Hippocampal formation (tissue), 2 donors: ENCODE measurements at places on chromosomes 2 and 18.

GRCh38 chr2:32743480-32744236 lies 115.8 kb downstream of the TTC27 start:
- DNase-seq: no peak

DNA sequence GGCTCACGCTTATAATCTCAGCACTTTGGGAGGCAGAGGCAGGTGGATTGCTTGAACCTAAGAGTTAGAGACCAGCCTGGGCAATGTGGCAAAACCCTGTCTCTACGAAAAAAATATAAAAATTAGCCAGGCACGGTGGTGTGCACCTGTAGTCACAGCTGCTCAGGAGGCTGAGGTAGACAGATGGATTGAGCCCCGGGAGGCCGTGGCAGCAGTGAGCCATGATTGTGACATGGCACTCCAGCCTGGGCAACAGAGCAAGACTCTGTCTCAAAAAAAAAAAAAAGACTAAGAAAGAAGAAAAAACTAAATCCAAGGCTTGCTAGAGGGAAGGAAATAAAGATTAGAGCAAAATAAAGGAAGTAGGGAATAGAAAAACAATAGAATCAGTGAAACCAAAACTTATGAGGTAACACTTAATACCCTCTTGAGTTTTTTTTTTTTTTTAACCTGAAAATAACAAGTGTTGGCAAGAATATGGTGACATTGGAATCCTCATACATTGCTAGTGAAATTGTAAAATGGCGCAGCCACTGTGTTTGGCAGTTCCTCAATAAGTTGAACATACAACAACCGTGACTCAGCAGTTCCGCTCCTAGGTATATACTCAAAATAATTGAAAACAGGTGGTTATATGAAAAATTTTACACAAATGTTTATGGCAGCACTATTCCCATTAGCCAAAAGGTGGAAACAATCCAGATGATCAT lies 85.2 kb downstream of the EML4 start:
- DNase-seq: no peak

DNA sequence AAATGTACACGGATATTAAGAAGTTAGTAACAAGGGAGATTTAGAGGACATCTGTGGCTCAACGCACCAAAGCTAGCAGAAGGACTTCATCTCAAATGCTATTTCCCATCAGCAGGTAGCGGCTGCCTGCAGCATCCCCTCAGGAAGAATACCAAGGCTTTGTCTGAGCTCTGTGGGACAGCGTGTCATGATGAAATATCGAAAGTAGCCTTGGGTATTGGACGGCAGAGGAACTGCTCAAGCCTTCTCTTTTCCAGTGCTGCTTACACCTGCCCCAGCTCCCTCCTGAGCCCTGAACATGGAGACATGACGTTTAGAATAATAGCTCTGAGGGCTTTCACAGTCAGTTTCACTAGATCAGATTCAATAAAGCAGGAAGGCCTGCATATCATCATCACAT lies 241.6 kb downstream of the SUCLG1 start:
- no peak for DNase-seq

DNA sequence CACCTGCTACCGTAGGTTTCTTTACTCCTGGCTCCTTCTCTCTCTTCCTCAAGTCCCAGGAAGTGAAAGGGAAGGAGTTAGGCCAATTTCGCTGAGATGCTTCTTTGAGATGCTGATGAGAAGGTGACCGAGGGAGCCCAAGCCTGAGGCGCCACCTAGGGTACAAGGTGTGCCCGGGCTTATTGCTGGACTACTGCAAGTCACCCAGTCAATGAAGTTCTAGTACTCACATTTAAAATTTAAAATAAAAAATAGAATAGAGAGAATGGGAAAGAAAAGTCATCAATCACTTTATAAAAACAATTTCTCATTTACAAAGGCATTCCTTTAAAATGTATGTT lies 45.3 kb downstream of the ACAA2 start:
- no peak for DNase-seq

- DNase-seq: no peak
Observed at GRCh38 chr2:188251034-188251433, 40.6 kb upstream of the GULP1 start.

DNA sequence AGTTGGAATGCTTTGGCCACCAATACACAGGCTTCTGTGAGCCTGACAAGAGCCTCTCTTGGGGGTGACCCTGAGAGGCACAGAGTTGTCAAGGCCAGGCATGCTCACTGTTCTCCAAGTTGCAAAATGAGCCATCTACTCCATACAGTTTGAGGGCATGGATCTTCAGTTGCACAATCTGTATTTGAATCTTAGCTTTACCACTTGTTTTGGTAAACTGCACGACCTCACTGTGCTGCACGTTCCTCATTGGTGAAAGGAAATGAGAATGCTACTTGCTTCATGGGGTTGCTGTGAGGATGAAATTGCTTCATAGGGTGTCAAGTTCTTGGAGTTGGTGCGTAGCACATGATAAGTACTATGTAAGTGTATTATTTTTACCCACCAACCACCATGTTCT lies 12.0 kb upstream of the HAAO start:
- DNase-seq: no peak

DNA sequence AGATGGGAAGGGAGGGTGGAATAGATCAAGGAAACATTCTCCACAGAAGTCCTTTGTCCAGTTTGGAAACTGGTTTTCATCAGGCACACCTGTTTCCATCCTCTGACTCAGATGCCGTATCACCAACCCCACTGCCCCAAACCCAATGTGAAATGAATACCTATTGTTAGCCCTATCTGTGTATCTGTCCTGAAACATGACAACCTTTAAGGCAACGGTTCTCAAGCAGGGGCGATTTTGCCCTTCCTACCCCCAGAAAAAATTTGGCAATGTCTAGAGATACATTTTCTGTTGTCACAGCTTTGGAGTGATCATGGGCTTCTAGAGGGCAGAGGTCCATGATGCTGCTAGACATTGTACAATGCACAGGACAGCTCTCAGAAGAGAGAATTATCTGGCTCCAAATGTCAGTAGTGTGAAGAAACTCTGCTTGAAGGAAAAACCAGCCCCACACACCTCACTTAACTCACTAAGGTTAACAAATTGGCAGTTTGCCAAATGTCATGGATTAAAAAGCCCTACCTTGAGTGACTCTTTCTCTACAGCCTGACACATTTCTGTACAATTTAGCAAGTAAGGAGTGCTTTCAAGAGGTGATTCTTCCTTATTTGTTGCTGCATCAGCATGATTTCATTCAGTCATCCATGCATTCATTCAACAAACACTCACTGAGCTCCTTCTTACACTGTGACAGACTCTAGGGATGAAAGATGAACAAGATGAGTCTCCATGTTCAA lies 3.4 kb downstream of the SCTR start:
- DNase-seq: no peak

DNA sequence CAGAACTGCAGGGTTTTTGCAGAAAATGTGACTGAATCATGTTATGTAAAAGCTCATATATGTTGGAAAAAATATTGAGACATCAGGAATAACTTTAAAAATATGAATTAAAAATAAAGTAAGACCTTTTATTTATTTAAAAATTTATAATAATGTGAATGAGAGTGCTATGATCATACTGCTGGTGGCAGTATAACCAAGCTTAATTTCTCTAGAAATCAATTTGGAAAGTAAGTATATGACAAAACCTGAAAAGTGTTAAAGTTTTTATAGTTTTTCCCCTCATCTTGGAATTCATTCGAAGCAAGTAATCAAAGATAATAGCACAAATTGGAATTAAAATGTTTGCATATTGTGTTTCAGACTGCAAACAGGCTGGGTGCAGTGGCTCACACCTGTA lies 7.5 kb downstream of the SLC39A10 start:
- DNase-seq: peak; percentile 8

- DNase-seq: no peak
Observed at GRCh38 chr18:58005885-58006523, 38.0 kb upstream of the NEDD4L start.

GRCh38 chr2:224400886-224401632 lies 848 bp downstream of the FAM124B start:
- DNase-seq: no peak

DNA sequence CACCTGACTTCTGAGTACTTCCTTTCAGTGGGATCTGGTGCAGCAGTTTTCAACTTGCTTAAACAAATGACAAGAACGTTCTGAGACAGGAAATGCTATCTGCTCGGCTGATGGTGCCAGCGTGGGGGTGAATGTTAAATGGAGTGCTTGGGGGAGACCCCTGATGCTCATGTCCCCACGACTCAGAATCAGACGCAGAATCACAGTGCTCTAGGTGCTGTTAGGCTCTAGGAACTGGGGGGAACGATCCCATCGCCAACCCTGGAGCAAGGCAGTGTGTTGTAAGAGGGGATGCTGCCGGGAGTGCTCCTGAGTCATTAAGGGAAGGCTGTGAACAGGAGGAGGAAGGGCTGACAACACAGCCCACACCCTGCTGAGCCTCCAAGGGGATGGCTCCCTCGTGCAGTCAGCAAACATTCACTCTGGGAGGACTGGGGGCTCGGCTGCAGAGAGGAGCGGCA lies 34.1 kb upstream of the KCNF1 start:
- DNase-seq: no peak

DNA sequence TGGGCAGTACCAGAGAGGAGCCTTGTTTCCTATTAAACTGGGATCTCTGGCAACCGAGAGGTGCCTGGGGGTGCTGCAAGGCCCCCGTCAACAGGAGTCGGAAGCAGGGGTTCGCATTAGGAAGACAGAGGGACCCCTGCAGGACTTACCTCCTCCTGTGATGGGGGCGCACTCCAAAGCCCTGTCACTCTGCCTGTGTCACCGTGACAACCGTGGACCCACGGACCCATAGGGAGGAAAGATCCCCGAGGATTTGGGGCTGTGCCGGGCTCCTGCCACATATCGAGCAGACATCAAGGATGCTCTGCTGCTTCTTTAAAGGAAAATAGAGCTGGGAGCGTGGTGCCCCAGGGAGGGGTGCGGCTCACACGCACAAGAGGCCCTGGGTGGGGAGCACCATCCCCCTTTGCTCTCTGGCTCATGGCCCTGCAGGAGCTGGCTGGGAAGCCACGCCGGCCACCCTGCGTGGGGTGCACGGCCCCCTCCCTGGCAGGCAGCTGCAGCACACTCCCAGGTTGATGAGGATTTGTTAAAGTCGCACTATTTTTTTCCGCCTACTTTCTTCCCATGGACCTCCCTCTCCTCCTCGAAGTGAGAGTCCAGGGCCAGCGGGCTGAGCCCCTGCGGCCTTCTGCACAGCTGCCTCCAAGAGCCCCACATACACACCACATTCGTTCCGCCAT lies 167.5 kb downstream of the TWIST2 start:
- DNase-seq: no peak

DNA sequence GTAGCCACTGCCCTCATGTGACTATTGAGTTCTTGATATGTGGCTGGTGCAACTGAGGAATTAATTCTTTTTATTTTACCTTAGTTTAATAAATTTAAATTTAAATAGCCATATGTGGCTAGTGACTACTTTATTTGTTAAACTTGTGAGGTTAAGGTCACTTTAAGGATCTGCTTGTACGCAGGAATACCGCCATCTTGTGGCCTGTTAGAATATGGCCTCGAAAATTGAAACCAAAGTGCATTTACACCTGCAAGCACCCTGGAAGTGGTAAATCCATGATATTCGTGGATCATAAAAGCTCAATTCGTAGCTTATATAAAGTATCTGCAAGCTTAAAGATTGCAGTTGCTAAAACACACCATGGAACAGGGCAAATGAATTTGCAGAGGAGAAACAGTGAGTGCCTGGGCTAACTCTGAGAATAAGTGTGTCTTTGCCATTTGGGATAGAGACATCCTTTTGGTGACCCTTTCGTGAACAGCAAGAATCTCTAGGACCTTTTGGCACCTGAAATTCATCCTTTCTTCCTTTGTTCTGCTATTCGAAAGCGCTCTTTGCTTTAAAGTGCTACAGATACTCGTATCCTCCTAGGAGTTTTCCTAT lies 59.9 kb upstream of the REG3A start:
- DNase-seq: peak; percentile 19

- DNase-seq: no peak
Observed at GRCh38 chr2:28681606-28682005, 70.0 kb upstream of the PPP1CB start.

GRCh38 chr18:36700955-36701354 lies 127.8 kb downstream of the TPGS2 start:
- DNase-seq: no peak

GRCh38 chr2:231392431-231393148 lies 2.9 kb upstream of the B3GNT7 start:
- no peak for DNase-seq

GRCh38 chr18:41751161-41751560 lies 203.9 kb upstream of the PIK3C3 start:
- DNase-seq: no peak

DNA sequence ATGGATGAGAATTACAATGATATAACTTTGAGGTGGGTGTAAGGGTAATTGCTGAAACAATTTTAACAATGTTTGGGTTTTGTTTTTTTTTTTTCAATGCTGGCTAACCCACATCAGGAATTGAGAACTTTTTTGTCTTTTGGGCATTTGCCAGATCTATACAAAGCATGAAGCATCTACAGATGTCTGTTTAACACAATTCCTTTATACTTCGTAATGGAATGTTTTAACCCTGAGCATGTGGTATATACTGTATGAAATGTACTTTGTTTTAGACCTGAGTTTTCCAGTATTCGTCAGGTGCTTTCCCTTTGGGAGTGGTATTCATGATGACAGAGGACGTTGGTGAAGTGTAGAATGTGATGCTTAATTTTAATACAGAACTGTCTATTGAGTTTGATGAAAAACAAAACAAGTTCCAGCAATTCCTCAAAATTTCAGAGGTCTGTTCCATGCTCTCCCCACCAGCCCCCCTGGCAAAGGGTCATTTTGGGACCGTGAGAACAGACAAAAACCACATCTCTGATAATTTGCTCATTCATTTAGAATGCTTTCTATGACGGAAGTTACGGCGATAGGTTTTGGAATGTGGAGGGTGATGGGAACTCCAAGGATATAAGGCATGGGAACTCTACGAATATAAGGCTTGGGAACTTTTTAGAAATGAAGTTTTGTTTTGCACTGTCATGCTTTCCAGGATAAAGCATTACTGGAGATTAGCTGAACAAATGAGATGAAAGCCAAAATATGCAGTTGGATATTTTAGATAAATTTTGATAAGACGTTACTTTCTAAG lies 14.1 kb downstream of the LIMS1 start:
- no peak for DNase-seq

DNA sequence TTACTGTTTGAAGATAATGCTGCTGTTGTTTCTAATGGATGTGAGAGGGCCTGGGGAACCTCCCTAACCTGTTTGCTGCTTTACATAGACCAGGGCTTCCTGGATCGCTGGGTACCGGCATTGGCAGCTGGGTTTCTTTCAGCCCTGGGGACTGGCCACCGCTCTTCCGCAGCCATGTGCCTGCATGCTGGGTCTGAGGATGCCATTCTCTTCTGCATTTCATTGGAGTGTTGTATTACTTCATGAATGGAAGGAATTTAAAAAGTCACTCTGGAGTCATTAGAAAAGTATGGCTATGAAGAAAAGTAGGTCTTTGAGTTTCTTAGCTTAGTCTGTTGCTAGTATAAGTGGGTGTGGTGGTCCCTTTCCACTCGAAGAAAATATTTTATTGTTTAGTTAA lies 107.3 kb upstream of the MGAT5 start:
- DNase-seq: no peak

DNA sequence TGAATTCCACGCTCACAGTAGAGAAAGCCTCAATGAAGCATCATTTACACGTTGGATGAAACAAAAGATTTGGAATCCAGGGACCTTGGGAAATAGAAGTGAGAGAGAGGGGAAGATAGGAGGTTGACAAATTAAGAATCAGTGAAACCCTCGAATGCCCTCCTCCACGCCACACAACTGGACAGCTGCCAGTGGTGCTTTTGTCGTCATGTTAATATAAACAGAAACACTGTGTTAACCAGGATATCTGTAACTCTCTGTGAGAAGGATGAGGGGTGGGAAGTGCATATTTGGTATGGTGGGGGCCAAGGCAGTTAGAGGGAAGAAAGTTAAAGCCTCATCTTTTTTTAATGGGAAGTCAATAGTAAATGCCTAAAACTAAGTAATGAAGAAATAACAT lies 108.7 kb downstream of the GFPT1 start:
- no peak for DNase-seq
